ENCODE measurements at places on chromosomes 12 and 14. TPM values are rescaled to one million over a fixed set of nuclear protein-coding genes. Genes with fewer than 3 reads are reported as not detected.

GRCh38 chr12:1666215-1666614, 24.7 kb upstream of the ADIPOR2 start:
- no peak overlapping the region for H3K4me3 ChIP-seq
- H3K36me3 ChIP-seq, result no peaks in the 10 kb centered on the region
- no peak overlapping the region for H3K27ac ChIP-seq
- DNase-seq, result no peak
- H3K27me3 ChIP-seq, result no peaks in the 10 kb centered on the region

GALNT16 gene
- total RNA-seq, result 0.11 TPM

ATL1 gene
- 1.3 TPM for total RNA-seq

GRCh38 chr14:39368261-39368959, 63.8 kb downstream of the FBXO33 start:
- H3K4me1 ChIP-seq, result no peaks in the 10 kb centered on the region
- DNase-seq, result no peak
- no peaks in the 10 kb centered on the region for H3K27me3 ChIP-seq
- no peak overlapping the region for H3K27ac ChIP-seq
- H3K4me3 ChIP-seq, result no peak overlapping the region
- peaks cover 17% of the 10 kb centered on the region for H3K36me3 ChIP-seq

- H3K4me1 ChIP-seq, result peaks cover 30% of the 10 kb centered on the region
- H3K27ac ChIP-seq, result no peak overlapping the region
- no peak for DNase-seq
- H3K27me3 ChIP-seq, result no peaks in the 10 kb centered on the region
- H3K4me3 ChIP-seq, result no peak overlapping the region
Measured at GRCh38 chr14:63512861-63513260, 30.3 kb downstream of the PPP2R5E start.

DHRS2 gene
- not detected for total RNA-seq

- H3K4me1 ChIP-seq, result no peaks in the 10 kb centered on the region
- no peaks in the 10 kb centered on the region for H3K27me3 ChIP-seq
- DNase-seq, result no peak
- no peak overlapping the region for H3K4me3 ChIP-seq
Measured at GRCh38 chr14:43764433-43764832, 742.6 kb downstream of the FSCB start.

CD69 gene
- total RNA-seq, result 23.0 TPM

- no peak for DNase-seq
- H3K4me1 ChIP-seq, result no peaks in the 10 kb centered on the region
- no peak overlapping the region for H3K4me3 ChIP-seq
- H3K36me3 ChIP-seq, result no peaks in the 10 kb centered on the region
- no peak overlapping the region for H3K27ac ChIP-seq
Measured at GRCh38 chr14:75877292-75877691, 104.5 kb downstream of the TGFB3 start.

DNA sequence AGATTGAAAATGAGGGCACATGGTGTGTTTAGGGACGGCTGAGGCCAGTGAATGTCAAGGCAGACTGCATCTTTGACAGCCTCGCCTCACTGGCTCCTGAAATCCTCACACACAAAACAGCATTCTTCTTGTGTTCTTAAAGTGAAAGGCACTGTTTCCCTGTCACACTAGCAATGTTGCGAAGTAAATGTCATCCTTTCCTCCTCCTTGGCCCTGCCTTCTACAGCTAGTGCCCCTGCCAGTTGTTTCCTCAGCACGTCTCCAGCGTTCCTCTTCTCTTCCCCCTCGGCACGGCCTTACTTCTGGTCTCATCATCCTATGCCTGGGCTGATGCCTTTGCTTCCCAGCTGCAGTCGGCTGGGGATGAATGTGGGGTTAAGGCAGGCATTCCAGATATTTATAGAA, 129.4 kb upstream of the DNM1L start:
- no peak overlapping the region for H3K4me3 ChIP-seq
- peaks cover 45% of the 10 kb centered on the region for H3K4me1 ChIP-seq
- peak overlapping the region; percentile 66 for H3K27ac ChIP-seq

- H3K27me3 ChIP-seq, result no peaks in the 10 kb centered on the region
- no peaks in the 10 kb centered on the region for H3K36me3 ChIP-seq
- H3K4me1 ChIP-seq, result no peaks in the 10 kb centered on the region
- no peak for DNase-seq
- H3K27ac ChIP-seq, result no peak overlapping the region
Measured at GRCh38 chr12:54602661-54603060, 14.2 kb upstream of the PPP1R1A start.

DNA sequence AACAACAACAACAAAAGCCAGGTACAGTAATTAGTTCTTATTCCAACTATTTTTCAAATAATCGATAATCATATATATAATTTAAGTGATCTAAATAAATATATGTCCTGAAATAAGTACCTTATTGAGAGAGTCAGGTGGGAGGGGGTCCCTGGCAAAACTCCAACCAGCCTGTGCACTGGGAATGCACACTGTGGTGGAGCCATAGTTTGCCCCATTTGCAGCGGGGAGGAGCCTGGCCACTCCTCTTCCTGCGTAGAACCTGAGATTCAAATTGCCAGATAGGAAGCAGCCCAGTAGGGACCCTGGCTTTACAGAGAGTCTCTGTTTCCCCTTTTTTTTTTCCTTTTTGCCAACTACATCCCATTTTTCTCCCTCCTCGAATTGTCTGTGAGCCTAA, 26.4 kb downstream of the CPNE8 start:
- H3K4me1 ChIP-seq, result peaks cover 5% of the 10 kb centered on the region
- H3K4me3 ChIP-seq, result no peak overlapping the region
- no peak overlapping the region for H3K27ac ChIP-seq
- H3K36me3 ChIP-seq, result no peaks in the 10 kb centered on the region

- H3K27ac ChIP-seq, result no peak overlapping the region
- DNase-seq, result no peak
- no peak overlapping the region for H3K4me3 ChIP-seq
- peaks cover 14% of the 10 kb centered on the region for H3K4me1 ChIP-seq
Measured at GRCh38 chr12:77941401-77941800, 110.7 kb downstream of the NAV3 start.

CAPZA3 gene
- not detected for total RNA-seq

DNA sequence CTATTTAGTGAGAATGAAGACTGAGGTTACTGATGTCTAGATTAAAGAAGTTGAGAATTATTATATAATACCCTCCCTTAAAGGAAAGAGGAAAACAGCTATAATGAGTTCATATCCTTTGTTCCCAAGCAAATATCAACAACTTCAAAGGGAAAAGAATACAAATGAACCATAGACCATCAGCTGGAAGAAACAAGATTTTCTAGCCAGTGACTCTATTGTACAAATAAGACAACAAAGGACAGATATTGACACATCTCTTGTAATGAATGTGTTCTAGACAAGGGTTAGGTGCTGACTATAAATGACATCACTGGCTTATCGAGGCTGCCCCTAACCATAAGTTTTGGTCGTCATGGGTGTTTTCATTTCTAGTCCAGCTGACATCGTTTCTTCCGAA, 48.2 kb downstream of the SLC38A4 start:
- no peaks in the 10 kb centered on the region for H3K4me1 ChIP-seq
- H3K36me3 ChIP-seq, result no peaks in the 10 kb centered on the region
- DNase-seq, result no peak
- no peak overlapping the region for H3K27ac ChIP-seq
- no peak overlapping the region for H3K4me3 ChIP-seq

EFCAB11 gene
- total RNA-seq, result 4.7 TPM

- H3K36me3 ChIP-seq, result peaks cover 8% of the 10 kb centered on the region
- no peaks in the 10 kb centered on the region for H3K27me3 ChIP-seq
- peak; percentile 22 for DNase-seq
- no peak overlapping the region for H3K4me3 ChIP-seq
Measured at GRCh38 chr14:64112867-64113678, 181.1 kb downstream of the ESR2 start.

- H3K4me1 ChIP-seq, result no peaks in the 10 kb centered on the region
- H3K36me3 ChIP-seq, result no peaks in the 10 kb centered on the region
- no peak overlapping the region for H3K27ac ChIP-seq
- DNase-seq, result no peak
- no peak overlapping the region for H3K4me3 ChIP-seq
Measured at GRCh38 chr14:65704437-65704836, 291.9 kb downstream of the FUT8 start.

DNA sequence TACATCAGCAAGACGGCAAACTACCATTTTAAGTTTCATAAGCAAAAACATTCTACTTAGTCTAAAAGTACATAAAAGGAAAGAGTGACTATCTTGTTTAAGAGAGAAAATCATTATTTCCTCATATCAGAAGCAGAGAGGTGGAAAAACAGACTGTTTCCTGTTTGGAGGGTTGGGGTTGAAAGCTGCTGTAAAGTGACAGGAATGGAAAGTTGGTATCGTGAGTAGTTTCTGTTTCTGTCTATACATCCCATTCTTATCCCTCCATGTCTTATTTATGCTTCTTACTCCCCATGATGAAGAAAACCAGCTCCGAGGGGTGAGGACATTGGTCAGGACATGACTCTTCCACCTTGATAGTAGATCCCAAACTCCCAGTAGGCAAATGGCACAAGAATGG, 216.5 kb downstream of the EGLN3 start:
- no peaks in the 10 kb centered on the region for H3K4me1 ChIP-seq
- H3K27me3 ChIP-seq, result no peaks in the 10 kb centered on the region
- DNase-seq, result no peak
- no peak overlapping the region for H3K27ac ChIP-seq
- H3K36me3 ChIP-seq, result no peaks in the 10 kb centered on the region

DNA sequence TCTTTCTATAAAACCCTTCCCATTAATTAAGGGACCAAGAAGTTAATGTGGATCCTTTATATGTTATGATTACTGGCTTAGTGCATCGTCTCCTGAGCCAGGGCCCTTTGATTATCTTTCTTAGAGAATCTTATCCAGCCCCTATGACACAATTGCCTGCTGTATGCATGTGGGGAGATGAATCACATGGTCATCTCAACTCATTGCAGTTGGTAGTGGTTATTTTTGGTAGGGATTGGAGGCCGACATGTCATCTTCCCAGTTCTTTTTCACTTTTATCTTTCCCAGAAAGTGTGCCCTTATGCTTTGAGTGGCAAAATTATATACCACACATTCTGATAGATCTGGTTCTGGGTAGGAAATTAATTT, 26.0 kb downstream of the ZNF664 start:
- no peak overlapping the region for H3K4me3 ChIP-seq
- H3K4me1 ChIP-seq, result peaks cover 18% of the 10 kb centered on the region
- H3K27me3 ChIP-seq, result no peaks in the 10 kb centered on the region
- H3K36me3 ChIP-seq, result peaks cover 9% of the 10 kb centered on the region
- H3K27ac ChIP-seq, result no peak overlapping the region
- no peak for DNase-seq

DNA sequence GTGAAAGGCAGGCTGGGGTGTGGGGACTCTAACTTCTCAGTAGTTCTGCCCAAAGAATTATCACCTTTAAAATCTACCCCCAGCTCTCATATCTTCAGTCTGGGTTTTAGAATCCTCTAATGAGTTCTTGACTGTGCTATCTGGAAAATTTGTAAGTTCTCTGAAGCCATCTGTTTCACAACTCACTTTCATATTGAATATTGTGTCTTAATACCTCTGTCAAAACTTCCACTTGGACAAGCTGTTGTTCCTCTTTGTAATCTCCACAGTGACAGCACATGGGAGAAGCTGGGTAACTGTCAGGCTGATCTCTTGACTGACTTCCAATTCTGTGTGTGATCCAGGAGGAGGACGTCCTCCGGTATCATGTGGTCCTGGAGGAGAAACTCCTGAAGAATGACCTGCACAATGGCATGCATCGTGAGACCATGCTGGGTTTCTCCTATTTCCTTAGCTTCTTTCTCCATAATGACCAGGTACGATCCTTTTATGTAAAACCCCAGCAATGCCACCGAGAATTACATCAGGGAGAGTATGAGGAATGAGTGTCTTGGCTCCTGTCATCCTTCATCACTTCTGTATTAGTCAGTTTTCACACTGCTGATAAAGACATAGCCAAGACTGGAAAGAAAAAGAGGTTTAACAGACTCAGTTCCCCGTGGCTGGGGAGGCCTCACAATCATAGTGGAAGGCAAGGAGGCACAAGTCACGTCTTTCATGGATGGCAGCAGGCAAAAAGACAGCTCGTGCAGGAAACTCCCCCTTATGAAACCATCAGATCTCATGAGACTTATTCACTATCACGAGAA, 111.9 kb downstream of the STAB2 start:
- no peaks in the 10 kb centered on the region for H3K4me1 ChIP-seq
- no peak overlapping the region for H3K27ac ChIP-seq
- no peak for DNase-seq
- no peaks in the 10 kb centered on the region for H3K27me3 ChIP-seq
- H3K4me3 ChIP-seq, result no peak overlapping the region

KERA gene
- total RNA-seq, result not detected

GRCh38 chr12:57740656-57741412, 2.3 kb upstream of the AGAP2 start:
- H3K36me3 ChIP-seq, result no peaks in the 10 kb centered on the region
- peak; percentile 69 for DNase-seq
- H3K4me1 ChIP-seq, result peaks cover 26% of the 10 kb centered on the region

VDR gene
- total RNA-seq, result 26.3 TPM

DNA sequence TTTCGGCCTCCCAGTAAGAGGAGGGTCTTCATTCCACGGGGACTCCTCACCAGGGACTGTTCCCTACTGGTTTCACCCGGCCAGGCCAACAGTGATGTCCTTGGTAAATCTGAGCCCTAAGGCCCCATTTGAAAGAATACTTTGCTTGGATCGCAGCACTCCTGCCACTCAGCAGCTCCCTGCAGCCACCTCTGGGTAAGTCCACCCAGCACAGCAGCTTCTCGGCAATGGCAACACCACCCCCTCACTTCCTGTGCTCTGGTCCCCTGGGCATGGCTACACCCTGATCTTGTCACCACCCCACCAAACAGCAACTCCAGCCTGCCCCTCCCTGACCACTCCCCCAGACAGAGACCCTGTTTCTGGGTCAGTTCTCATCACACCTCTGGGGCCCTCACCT, 100.3 kb downstream of the SETD3 start:
- H3K4me1 ChIP-seq, result no peaks in the 10 kb centered on the region
- no peaks in the 10 kb centered on the region for H3K36me3 ChIP-seq
- no peak for DNase-seq

RBP5 gene
- not detected for total RNA-seq

LEMD3 gene
- 30.8 TPM for total RNA-seq

TAS2R8 gene
- not detected for total RNA-seq
